HEK293T (cell line): ENCODE measurements at places on chromosomes 16 and 17.

GRCh38 chr17:28745786-28746411, 2.1 kb downstream of the TRAF4 start:
- no peak for DNase-seq

DNA sequence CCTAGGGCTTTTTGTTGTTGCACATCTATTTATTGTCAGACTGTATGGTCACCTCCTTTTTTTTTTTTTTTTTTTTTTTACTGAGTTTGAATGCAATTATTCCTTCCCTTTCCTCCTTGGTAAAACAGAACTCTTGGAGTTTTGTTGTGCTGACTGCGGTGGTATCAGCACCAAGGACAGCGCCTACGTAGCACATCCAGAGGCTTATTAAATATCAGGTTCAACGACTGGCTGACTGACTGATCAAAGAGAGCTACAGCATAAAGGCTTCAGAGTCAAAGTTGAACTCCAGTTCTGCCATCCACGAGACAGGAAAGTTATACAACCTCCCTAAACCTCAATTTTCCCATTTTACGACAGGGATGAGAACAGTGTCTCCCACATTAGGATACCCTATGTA, 86.1 kb upstream of the RBFOX1 start:
- no peak for DNase-seq

DNA sequence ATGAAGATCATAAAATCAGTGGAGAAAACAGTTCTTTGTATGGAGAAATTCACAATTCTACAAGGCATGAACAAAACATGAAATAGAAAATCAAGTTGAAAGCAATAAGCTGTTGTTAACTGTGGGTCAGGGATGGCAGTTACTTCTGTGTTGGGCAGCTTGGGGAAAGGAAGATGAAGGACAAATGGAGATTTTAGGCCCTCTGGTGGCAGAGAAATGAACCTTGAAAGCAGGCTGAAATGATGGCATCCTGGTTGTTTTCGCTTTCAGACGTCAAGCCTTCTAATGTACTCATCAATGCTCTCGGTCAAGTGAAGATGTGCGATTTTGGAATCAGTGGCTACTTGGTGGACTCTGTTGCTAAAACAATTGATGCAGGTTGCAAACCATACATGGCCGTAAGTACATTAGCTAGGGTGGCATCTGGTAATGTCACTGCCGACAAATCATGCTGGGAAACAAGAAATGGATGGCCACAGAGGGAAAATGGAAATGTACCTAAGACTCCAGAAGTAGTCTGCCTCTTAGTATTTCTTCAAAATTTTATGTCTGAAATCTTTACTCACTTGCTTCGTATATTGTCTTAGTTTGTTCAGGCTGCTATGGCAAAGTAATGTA, 108.9 kb downstream of the MAP2K6 start:
- DNase-seq = peak; percentile 39

GRCh38 chr17:31580706-31581490, 189.4 kb downstream of the RAB11FIP4 start:
- DNase-seq = no peak

- no peak for DNase-seq
Observed at GRCh38 chr17:28004344-28004743, 38.1 kb upstream of the NLK start.

GRCh38 chr17:48510381-48510760, 20.4 kb downstream of the HOXB1 start:
- DNase-seq = no peak

- DNase-seq = no peak
Observed at GRCh38 chr16:54180421-54181359, 105.9 kb downstream of the IRX3 start.

DNA sequence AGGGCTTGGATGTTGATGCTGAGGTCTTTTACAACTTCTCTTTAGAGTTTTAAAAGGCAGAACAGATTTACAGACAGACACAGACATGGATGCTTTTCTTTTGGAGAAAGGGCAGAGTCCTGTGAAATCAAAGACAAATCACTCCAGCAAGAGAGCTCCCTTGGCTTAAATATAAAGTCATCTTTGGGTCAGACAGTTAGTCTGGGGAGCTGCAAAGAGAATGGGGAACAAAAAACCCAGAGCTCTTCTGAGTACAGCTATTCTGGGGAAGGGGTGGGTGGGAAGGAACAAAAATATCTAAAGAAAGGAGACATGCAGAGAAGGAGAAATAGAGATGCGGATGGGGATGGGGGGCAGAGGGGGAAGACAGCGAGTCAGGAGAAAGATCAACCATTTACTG, 266.6 kb downstream of the XYLT1 start:
- DNase-seq = no peak

DNA sequence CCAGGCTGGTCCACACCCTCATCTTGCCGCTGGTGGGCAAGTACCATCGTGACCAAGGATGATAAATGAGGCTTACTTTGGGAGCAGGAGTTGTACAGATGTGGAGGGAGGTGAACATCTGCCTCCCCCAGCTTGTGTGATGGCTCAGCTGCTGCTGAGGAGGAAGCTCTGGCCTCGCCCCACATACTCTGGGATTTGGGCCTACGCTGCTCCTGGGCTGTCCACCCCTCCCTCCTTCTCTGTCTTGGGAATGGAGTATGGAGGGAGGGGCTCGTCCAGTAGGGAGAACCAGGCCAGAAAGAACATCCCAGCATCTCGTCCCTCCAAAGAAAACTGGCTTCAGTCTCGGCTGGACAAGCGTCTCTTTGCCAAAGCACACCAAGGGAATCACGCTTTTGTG, 134.8 kb upstream of the CDC42EP4 start:
- DNase-seq = no peak

DNA sequence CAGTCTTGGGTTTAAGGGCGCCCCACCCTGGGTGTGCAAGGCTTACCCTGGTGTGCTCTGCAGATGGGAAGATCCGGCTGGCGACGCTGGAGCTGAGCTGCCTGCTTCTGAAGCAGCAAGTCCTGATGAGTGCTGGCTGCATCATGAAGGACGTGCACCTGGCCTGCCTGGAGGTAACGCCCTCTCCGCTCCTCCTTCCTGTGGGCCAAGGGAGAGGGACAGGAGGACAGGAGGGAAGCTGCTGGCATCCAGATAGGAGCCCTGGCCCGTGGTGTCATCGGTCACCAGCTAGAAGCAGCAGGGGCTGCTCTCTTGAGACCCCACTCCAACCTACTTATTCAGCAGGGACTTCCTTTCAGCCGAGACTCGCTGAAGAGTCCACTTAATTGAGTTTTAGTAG, 97.8 kb downstream of the CLEC16A start:
- no peak for DNase-seq

DNA sequence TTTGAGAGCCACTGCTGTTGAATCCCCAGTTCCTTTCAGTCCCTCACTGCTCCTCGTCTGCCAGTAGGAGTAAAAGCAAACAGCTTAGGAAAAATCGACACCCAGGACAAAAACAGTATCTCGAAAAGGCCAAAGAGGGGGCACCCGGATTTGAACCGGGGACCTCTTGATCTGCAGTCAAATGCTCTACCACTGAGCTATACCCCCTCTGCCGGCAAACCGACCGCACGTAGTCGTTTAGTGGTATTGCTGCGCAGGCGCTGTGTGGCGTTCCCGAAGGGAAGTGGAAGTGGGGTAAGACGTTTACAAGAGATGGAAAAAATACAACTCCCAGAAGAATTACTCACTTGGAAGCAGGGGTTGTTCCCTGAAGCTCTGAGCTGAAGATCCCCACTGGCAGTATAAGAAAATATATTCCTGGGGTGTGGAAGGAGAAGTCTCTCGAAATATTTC, 2.2 kb upstream of the PLXDC1 start:
- peak; percentile 65 for DNase-seq

DNA sequence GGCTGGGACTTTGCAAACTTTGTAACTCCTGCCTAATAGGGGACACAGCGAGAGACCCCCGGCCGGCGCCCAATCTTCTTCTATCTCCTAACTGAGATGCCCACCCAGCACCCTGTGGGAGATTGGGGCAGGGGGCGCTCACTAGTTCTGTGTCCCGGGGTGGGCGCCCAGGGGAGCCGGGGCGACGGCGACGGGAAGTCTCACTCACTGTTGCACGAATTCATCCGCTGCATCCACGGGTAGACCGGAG, 3.9 kb upstream of the HOXB5 start:
- no peak for DNase-seq

- DNase-seq = no peak
Observed at GRCh38 chr16:12613131-12613991, 190.3 kb downstream of the CPPED1 start.

DNA sequence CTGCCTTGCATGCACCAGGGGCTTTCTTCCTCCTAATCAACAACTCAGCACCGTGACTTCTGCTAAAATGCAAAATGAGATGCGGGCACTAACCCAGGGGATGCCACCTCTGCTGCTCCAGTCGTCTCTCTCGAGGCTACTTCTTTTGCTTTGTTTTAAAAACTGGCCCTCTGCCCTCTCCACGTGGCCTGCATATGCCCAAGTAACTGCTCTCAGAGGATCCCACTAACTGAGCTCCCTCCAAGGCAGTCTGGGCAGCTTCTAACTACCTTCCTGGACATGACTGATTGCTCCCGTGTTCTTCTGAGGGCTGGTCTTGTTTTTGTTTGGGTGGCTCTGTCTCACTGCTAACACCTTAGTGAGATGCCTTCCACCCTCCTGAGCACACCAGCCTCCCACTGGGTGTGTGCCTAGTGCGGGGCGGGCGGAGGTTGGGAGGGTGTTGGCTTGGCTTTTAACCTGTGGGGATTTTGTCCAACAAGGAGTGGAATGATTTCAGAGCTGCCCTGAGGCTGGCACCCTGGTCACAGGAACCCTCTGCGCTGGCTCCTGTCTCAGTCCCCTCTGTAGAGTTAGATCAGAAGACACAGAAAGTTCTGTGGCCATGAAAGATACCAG, 8.9 kb upstream of the LGALS9 start:
- DNase-seq = no peak

GRCh38 chr16:72182976-72183375, 11.0 kb upstream of the PMFBP1 start:
- no peak for DNase-seq

- DNase-seq = no peak
Observed at GRCh38 chr16:69921127-69921526, 30.0 kb upstream of the CLEC18A start.

DNA sequence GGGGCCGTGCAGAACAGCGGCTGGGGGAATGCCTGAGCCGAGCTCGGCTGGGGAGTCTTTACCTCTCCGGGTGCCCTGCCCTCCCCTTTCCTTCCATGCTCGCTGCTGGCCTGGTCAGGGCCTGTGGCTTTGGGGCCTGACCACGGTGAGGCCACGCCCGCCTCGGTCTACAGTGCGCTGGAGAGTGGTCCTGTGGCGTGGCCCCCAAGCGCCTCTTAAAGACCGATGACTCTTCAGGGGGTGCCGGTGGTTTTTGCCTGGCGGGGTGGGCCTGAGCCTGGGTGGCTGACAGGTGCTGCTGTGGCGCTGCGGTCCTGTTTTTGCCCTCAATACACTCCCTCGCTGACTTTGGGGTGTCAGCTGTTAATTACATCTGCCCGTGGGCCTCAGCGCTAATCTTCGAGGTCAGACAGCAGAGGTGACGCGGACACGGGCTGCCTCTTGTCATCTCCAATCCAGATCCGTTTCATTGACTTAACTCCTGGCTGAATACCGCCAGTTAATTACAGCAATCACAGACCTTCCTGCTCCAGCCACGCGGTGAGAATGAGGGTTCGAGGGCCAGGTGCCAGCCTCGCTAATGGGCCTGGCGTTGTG, 29.7 kb downstream of the GSE1 start:
- no peak for DNase-seq

DNA sequence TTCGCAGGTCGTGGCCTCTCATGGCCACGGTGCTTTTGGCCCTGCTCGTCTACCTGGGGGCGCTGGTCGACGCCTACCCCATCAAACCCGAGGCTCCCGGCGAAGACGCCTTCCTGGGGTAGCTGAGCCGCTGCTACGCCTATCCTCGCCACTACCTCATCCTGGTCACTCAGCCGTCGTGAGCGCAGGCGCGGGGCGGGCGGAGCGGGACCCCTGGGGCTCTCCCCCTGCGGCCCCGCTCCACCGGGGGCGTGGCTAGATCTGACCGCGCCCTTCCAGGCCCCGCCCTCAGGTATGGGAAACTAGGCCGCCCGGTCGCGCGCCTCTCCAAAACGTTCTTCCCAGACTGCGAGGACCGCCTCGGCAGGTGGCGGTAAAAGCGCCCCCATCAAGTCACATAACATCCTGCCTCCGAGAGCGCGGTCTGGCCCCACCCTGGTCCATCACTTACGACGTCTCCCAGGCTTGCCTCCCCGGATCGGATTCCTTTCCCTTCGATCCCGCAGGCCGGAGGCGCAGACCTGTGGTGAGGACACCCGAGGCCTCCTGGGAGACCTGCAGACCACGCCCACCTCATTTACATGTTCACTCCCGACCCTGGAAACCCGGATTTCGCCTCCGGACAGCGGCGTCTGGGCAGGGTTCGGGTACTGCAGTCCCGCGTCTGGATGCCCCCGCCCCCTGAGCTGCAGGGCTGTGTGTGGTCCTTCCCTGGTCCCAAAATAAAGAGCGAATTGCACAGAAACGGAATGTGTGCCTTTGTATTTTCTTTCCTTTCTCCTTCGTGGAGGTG, 91.5 kb upstream of the TMEM97 start:
- peak; percentile 86 for DNase-seq

- DNase-seq = no peak
Observed at GRCh38 chr16:70529051-70529777, 5.6 kb downstream of the SF3B3 start.

- DNase-seq = no peak
Observed at GRCh38 chr16:9279291-9280068, 188.0 kb downstream of the HAPSTR1 start.

GRCh38 chr17:37789021-37789565, 44.2 kb upstream of the HNF1B start:
- DNase-seq = no peak

- no peak for DNase-seq
Observed at GRCh38 chr17:82386881-82387704, 15.5 kb downstream of the UTS2R start.

DNA sequence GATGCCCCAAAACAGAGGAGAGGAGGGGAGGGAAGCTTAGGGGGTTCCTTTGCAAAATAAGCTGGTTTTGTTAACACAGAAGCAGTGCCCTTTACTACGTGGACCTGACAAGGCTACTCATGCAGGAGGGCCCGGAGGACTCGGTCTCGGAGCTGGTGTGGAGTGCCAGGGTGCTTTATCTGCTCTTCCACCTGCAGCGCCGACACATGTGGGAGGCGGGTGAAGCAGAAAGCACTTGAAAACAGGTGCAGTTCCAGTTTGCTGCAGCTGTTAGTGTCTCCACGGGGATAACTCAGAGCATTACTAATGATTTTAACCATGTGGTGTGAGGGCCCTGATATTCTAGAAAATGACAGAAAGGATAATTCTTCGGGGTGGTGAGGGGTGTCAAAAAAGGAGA, 35.0 kb upstream of the MNT start:
- no peak for DNase-seq

- DNase-seq = no peak
Observed at GRCh38 chr16:19613834-19614233, 58.3 kb downstream of the VPS35L start.

DNA sequence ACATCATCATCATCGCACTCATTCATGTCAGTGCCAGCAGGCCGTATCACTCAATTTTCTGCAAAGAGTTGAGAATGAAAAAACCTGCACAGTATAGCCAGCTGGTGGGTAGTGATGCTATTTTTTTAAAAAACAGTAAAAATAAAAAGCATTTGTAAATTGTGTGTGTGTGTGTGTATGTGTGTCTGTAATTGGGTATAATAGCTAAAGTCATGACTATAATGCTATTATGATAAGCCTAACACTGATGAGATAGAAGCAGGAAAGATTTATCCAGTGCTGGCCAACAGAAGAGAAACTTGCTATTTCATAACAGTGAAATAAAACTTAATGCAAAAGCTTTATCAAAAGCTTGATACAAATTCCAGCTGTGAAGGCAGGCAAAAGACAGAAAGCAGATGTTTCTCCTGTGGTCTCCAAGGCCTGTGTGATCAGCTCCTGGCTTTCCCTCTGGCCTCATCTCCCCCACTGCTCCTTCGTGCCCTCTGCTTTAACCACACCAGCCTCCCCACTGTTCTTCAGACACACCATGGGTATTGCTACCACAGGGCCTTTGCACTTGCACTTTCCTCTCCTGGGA, 206.2 kb upstream of the IRX5 start:
- no peak for DNase-seq
